ENCODE measurements at places on chromosomes 5 and 9. TPM values are rescaled to one million over a fixed set of nuclear protein-coding genes. Genes with fewer than 3 reads are reported as not detected.

DNA sequence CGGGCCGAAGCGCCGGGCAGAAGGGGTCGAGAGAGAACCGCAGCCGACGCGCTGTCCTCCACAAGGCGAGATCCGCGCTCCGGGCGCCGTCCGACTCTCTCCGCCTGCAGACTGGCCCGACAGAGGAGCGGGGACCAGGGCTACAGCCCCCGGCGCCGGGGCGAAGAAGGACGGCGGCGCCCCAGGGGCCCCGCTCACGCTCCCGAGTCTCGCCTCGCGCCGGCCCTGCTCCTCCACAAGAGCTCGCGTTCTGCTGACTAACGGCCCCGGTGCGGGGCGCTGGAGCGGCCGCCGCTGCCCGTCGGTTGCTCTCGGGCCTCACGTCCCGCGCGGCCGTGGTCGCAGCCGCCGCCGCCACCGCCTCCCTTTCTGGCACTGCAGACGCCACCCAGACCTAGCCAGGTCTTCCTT, 338 bp downstream of the ABHD17B start:
- DNase-seq, result no peak

GRCh38 chr5:115016646-115017045, 153.1 kb downstream of the TRIM36 start:
- DNase-seq, result no peak

- peak; percentile 33 for DNase-seq
Observed at GRCh38 chr5:54738118-54738972, 220.8 kb downstream of the SNX18 start.

DNA sequence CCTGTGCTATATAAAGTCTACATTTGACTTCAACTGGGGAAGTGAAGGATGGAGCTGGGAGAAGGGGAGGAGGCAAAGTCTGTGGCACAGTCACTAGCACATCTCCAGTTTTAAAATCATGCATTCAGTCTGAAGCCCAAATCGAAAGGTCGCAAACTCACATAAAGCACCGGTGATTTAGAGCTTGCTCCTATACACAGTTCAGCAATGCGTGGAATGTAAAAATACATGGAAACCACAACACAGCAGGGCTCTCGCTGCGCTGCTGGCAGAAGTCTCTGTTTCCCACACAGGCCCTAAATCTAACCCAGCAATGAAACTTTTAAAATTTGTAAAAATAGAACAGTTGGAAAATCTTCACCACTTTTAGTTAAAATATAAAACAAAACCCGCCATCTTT, 68.2 kb downstream of the EBF1 start:
- DNase-seq, result no peak

DNA sequence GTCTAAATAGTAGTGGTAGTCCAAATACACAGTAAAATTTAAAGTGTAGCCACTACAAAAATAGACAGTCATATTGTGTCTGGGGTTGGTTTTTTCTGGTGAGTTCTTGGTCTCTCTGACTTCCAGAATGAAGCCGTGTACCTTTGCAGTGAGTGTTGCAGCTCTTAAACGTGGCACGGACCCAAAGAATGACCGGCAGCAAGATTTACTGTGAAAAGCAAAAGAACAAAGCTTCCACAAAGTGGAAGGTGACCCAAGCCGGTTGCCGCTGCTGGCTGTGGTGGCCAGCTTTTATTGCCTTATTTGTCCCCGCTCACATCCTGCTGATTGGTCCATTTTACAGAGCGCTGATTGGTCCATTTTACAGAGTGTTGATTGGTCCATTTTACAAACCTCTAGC, 188.7 kb downstream of the ZNF608 start:
- DNase-seq, result no peak

- no peak for DNase-seq
Observed at GRCh38 chr5:80654054-80654390, 430 bp upstream of the MSH3 start.

DNA sequence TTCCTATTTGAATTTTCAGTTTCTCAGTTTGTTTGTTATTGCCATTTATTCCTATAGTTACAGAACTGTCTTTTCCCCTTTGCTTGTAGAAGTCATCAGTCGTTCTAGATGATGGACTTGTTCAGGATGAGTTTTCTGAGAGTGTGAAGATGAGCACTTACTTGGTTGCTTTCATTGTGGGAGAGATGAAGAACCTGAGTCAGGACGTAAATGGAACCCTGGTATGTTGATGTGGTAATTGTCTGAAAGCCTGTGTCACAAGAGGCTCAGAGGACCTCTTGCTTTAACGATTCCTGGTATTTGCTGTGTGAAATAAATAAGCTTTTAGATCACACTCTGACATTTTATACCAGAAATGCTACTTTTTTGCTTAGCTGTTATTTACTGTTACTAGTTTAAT, 50.6 kb downstream of the LNPEP start:
- no peak for DNase-seq

DNA sequence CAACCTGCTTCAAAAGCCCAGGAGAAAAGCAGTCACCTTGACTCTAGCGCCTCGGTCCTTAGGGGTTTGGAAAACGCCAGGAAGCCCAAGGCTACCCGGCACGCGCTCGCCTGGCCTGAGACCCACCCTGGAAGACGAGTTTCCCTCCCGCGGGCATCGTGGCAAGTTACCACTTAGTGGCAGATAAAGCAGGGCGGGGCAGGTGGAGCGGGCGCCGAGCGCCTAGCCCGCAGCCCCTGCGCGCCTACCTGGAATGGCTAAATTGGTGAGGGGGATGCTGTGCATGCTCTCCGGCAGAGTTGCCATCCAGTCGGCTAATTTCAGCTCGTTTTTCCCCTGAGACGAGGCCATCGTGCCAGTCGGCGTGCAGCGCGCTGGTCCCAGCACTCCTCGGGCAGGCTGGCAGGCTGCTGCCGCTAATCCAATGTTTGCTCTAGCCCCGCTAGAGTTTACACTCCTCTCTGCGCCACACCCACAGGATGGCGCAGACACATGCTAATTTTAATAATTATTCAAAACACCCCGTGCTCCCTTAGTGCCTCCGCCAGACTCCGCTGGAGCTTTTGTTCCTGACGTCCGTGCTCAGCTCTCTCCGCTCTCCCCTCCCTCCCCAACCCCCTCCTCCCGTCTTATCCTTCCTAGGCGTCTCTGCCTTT, at the start of gene PLCXD3:
PLCXD3 (minus strand) TSS at position 426 of the 656 bp plus-strand sequence; CDS start at position 351, 75 bp downstream.
- peak; percentile 16 for DNase-seq

DNA sequence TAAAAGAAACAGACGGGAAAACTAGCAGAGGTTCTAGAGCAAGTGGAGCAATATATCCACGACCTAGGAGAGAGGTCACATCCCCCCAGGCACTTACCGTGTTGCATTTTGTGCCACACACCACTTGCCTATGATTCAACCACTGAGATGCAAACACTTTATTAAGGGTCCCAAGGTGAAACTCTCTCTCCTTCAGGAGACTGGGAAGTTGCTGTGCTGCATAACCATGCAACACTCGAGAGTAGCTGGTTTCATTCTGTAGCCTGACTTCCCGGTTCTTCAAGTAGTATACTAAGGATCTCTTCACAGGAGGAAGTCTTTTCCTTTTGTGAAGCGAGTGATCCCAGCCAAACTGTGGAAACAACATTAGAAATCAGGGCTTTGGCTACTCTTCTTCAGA, 1.6 kb downstream of the DCAF12 start:
- DNase-seq, result peak; percentile 37

GRCh38 chr5:174195517-174195916, 150.0 kb downstream of the NSG2 start:
- DNase-seq, result no peak

GRCh38 chr5:176469296-176469695, 21.1 kb downstream of the FAF2 start:
- no peak for DNase-seq

GRCh38 chr5:9128136-9128535, 417.7 kb downstream of the SEMA5A start:
- DNase-seq, result no peak

DNA sequence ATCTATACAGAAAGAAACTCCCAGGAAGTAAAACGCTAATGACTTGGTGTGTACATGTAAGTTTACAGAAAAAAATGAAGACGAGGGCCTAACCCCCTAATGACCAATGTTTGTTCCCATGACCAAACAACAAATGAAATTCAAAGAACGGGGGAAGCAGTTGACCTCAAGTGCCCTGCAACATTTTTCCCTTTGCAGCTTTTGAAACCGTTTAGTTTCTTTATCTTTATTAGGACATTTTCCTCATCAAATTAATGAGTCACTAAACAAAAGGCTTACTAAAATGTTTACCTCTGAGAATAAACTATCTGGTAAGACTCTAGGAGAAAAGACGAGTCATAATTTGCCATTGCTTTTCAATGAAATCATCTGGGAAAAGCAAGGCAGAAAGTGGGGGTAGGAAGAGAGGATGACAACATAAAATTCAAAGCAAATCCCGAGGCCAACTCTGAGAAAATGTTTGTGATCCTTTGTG, 57.4 kb downstream of the LHFPL2 start:
- DNase-seq, result no peak

DNA sequence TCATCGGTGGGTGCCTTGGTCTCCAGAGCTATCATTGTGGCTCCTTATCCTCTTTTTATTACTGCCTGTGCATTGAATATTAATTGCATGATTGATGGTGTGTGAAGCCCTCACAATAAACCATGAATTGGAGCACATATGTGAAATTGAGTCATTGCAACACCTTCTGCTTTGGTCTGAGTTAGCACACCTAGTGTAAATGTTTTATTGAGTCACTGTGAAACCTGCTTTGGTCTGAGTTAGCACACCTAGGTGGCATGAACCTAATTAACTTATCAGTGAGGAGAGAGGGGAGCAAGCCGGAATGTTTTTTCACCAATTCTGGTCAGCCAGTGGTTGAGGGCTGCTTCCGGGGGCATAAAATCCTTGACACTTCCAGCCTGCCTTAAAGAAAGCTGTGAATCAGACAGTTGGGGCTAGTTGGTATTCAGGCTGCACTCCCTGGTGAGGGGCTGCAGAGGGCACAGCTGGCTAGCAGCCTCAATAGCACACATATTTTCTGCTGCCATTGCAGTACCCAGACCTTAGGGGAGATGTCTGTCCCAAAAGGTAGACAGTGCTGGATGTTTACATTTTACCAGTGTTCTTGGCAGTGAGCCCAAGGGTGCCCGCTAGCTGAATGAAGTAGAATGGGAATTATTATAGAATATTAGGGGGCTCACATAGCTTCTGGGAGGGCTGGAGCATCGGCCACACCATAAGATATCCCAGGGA, 76.5 kb upstream of the GOLM1 start:
- DNase-seq, result no peak

DNA sequence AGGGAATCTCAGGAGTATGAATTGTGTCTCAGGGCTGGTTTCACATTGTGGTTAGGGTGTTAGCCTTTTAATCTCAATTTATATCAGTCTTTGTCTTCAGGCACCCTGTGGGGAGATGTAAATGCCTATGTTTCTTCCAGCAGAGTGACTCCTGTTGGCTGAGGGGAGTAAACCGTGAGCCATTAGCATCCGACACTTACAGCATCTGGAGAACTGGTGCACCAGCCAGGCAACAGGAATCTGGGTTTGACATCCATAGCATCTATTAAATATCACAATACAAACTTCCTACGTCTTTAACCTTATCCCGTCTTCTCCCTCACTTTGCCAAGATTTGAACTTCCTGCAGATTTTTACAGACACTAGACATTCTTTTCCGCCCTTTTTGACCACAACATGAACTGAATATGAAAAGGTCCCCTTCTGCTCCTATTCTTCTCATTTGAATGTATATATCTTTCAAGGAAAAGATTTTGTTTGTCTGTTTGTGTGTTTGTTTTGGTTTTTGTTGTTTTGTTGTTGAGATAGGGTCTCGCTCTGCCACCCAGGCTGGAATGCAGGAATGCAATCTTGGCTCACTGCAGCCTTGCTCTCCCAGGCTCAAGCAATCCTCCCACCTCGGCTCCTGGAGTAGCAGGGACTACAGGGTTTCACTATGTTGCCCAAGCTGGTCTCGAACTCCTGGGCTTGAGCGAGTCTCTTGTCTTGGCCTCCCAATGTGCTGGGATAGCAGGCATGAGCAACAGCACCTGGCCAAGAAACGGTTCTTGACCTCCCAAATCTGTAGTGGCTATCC, 626.2 kb downstream of the TLR4 start:
- no peak for DNase-seq

GRCh38 chr9:124861342-124862229, at the start of the genes ARPC5L and RPL35:
Gene ARPC5L, plus strand, starts transcription at chr9:124862130. Its CDS starts 7,161 bp downstream, at chr9:124869291.
Gene RPL35, minus strand, starts transcription at chr9:124861957. Its CDS starts 45 bp downstream, at chr9:124861912.
- DNase-seq, result peak; percentile 95

- peak; percentile 71 for DNase-seq
Observed at GRCh38 chr5:111255169-111255568, 31.0 kb downstream of the CAMK4 start.

GRCh38 chr9:1055166-1055565, 5.0 kb downstream of the DMRT2 start:
- no peak for DNase-seq

DNA sequence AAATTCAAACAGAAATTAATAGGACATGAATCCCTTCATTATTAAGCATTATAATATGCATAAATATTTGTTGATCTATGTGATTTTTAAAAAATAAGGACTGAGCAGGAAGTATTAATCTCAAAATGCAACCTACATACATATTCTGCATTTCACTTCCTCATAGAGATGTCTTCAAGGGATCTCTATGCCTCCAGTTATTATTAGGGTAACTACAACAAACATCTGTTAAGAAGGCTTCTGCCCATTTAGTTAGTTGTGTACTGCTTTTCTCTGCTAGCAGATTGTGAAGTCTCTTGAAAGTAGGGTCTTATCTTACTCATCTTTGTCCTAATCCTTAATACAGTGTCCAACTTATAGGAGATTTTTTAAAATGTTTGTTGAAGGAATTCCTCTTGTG, 414.1 kb downstream of the ACTL7B start:
- DNase-seq, result no peak

- DNase-seq, result no peak
Observed at GRCh38 chr9:131839281-131840084, 99.6 kb upstream of the RAPGEF1 start.

- DNase-seq, result no peak
Observed at GRCh38 chr5:175246242-175246888, 197.6 kb downstream of the DRD1 start.

GRCh38 chr9:13063880-13064459, 215.5 kb downstream of the MPDZ start:
- no peak for DNase-seq

GRCh38 chr9:84941792-84942191, 272.3 kb downstream of the NTRK2 start:
- no peak for DNase-seq

DNA sequence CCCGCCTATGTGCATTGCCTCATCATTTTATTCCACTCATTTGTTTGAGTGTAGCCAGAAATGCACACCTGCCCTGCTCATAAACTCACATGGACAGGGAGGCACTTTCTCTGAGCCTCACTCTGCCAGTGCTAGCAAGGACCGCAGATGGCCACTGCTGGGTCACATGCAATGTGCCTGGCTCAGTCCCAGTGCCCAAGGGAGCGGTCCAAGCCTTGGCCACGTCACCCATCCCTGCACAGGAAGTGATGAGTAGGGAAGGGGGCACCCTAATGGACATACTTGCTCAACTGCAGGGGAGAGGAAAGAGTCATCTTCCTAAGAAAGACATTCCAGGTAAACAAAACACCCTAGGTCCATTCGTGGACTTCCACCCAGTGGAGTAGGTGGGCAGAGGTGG, 630.9 kb downstream of the IRX1 start:
- DNase-seq, result no peak

The ZNF658 gene
- 5.8 TPM for total RNA-seq

The IL13 gene
- not detected for total RNA-seq

The SLC45A2 gene
- total RNA-seq, result not detected

The PCDHA8 gene
- 0.23 TPM for total RNA-seq

The LCN1 gene
- not detected for total RNA-seq

The CBY3 gene
- not detected for total RNA-seq

The ASPN gene
- total RNA-seq, result 18.9 TPM

The COL15A1 gene
- 40.5 TPM for total RNA-seq

The FAM151B gene
- total RNA-seq, result 6.5 TPM

The STPG3 gene
- total RNA-seq, result not detected

Measured in lung (tissue), 17 donors.